ENCODE measurements at places on chromosomes 1 and 21.

- DNase-seq, result no peak
Observed at GRCh38 chr1:51423073-51423821, 92.9 kb upstream of the TTC39A start.

DNA sequence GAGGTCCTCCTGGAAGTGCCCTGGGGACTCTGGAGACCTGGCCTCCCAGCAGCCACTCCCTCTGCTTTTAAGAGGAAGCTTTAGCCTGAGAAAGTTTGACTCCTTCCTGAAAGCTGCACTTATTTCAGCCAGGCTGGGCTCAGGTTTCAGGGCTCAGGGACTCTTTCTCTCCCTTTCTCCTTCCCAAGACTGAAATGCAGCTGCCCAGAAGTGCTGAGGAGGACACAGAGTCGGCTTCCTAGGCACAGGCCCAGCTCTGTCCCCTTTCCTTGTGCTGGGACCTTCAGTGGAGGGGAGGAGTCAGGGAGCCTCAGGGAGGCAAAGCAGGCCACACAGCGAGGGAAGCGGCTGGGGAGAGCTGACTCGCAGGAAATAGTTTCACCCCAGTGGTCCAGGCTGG lies 137.3 kb downstream of the NAV1 start:
- no peak for DNase-seq

- no peak for DNase-seq
Observed at GRCh38 chr1:99869723-99870122, 19.6 kb downstream of the AGL start.

GRCh38 chr1:248681651-248682050 lies 20.9 kb downstream of the OR14I1 start:
- DNase-seq, result no peak

DNA sequence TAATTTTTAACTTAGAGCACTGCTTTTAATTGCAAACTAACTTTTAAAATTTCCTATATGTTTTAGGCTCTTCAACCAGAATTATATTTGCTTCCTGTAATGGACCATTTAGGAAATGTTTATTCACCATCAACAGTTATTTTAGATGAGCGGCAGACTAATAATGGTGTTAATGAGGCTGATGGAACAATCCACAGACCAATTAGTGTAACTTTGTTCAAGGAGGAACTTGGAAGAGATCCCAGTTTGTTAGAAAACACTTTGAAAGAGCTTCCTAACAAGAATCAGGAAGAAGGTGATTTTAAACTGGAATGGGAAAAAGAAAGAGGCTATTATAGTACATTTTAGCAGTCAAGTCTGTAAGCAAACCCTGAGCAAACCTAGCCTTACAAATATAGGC lies 19.4 kb upstream of the GNG5 start:
- DNase-seq, result no peak

DNA sequence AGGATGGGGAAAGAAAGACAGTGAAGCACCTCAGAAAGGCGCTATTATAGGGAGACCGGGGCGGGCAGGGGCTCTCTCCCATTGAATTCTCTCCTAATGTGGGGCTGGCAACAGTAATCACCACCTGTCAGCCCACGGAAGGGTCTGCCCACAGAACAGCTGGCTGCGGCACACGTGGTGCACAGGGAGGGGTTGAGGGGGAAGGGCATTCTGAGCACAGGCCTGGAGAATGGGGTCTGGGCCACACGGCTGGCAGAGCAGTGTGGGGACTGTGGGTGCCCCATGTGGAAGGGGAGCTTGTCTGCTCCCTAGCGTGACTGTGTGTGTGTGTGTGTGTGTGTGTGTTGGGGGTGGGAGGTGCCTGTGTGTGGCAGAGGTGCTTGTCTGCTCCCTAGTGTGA lies 4.1 kb downstream of the OLFML3 start:
- DNase-seq, result peak; percentile 72

- DNase-seq, result no peak
Observed at GRCh38 chr1:89873770-89874169, 52.9 kb downstream of the LRRC8D start.

DNA sequence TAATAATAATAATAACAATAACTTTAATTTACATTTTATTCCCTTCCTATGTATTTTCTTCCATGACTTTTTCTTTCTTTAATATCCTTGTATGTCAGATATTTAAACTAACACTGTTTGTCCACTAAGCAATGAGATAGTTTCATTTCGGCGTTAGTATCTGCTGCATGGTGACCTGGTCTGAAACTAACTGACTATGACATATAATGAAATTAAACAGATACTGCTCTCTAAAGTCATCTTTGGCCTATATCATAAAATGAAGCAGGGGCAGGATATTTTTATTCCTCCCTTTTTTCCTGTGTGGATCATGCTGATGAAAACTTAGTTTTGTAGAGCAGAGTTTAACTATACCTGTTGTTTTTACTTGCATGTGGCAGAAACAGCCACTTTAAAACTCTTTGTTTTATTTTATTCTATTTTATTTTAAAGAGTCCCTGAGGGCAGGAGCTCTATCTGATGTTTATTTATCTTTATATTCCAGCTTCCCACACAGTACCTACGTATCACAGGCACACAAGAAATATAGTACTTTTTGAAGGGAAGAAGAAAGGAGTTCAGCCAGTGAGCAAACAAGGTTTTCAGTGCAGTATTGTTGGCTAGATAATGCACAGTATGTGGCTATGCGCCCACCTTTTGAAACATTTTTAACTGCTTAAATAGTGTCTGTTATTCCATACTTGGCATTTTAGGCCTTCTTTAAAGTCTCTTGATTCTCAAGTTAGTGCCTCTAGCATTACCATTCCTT lies 165.6 kb downstream of the PHTF1 start:
- DNase-seq, result no peak

DNA sequence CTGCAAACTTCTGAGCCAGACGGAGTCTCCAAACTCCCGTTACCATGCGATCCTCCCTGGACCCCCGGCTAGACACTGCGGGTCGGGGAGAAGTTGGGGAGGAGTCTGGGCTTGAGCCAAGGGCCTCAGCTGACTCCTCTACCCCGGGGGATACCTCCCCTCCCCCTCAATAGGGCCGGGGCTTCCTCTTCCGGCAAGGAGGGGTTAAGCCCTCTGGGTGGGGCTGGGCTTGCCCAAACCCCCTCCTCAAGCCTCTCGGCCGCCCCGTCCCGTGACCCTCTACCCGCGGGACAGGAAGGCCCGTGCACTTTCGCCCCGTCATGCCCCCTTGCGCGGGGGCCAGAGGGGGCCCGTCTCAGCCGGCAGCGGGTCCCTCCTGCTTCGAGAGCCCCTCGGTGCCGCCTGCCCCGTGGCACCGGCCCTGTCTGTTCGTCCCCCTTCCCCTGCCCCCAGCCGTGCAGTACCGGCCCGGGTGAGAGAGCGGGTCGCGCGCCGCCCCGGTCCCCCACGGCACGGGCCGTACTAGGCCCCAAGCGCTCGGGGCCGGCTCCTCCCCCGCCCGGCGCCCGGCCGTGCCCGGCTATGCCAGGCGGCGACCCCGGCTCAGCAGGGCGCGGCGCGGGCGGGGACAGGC lies 652 bp downstream of the ARL8A start:
- DNase-seq, result peak; percentile 37

- DNase-seq, result no peak
Observed at GRCh38 chr1:24969596-24970398, 39.7 kb upstream of the RUNX3 start.

DNA sequence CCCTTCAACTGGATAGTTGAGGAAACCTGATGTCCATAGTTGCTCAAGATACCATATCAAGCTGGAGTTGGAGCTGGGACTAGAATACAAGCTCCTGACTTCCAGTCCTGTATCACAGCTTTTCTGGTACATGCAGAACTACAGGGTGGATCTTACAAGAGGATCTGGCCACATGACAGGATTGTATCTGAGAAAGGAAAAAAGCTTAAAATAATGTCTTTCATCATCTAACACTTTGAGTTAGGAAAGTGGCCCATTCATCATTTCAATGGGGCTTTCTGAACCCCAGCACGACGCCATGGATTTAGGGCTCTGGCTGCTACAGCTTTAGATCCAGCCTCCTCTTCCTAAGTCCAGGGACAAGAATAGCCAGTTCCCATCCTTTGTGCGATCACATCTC lies 46.9 kb downstream of the RASSF5 start:
- DNase-seq, result no peak

DNA sequence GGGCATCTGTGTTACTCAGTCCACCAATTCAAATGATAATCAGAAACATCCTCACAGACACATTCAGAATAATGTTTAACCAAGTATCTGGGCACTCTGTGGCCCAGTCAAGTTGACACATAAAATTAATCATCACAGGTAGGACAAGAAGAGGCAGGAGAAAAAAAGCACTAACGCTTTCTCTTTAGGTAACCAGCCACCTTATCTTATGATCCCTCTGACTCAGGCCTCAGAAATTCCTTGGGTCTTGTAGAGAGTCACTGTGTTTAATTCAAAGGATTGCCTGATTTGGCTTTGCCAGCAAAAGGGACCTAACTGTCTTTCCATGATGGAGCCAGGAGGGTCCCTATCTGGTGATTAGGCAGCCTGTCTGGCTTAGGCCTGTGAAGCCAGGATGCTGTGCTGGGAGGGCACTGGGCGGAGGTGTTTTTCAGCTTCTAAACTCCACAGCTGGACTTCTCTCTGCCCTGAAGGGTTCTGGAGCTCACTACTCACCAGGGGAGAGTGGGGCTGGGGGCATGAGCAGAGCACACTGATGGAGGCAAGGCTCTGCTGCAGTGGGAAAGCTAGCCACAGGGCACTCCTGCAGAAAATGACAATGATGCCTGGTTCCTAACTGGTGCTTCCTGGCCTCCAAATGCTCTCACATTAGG lies 36.4 kb upstream of the STUM start:
- no peak for DNase-seq

GRCh38 chr1:1783320-1783719 lies 5.0 kb upstream of the NADK start:
- DNase-seq, result no peak

- no peak for DNase-seq
Observed at GRCh38 chr1:89599332-89599630, 33.6 kb upstream of the LRRC8C start.

DNA sequence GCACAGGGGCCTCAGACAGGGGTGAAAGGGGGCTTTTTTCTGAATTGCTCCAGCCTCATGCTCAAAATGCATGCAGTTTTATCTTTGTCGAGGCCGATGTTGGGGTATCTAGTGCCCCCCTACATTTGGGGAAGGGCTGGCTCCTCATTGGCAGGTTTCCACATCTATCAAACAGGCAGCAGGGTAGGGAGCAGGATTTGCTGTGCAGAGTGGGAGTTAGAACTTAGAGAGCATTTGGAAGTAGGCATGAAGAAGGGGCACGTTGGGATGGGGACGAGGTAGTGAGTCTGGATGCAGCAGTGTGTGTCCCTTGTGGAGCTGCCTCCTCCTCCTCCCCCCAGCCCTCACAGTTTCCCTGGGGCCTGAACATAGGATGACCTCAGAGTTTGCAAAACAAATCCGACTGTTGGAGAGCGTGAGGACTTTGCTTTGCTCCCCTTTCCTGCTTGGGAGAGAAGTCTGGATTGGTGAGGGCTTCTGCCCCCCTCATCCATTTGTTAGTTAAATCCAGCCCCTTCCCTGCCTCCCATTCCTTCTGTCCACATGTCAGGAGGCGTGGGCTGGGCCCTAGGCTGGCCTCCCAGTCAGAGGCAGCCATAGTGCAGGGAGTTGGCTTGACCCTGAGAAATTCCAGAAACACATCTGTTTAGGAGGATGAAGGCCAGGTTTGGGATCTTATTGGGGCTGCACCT lies 36.9 kb upstream of the GPR37L1 start:
- no peak for DNase-seq

GRCh38 chr1:3399732-3400131 lies 54.7 kb upstream of the ARHGEF16 start:
- DNase-seq, result no peak

DNA sequence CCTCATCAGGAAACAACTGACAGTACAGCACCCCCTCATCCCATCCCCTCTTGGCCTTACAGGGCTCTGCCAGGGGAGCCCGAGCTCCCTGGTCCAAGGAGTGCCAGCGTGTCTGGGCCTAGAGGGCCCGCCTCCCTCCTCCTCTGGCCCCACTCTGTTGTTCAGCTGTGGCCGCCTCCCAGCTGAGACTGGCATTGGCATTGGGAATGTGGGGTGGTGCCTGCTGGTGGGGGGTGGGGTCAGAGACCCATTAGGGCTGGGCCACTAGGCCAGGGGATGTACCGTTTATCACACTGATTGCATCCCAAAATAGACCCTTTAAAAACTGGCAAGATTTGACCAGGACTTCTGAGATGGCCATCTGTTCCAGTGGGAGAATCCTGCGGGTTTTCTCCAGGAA lies 1.4 kb downstream of the LDLRAP1 start:
- DNase-seq, result no peak

DNA sequence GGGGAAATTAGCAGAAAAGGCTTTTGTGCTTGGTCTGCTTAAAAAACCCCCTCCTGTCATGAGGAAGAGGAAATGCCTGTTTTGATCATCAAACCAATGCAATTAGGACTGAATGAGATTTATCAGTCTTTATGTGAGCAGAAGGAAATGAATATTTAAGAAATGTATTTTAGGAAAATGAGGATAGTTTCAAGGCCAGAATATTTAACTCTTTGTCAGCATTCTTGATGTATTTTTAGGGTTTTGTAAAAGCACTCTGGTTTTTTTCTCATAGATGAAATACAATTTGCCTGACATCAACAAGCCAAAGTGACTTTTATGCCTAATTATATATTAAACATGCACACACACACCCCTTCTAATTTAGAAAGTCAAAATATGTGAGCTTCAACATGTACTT lies 213.8 kb downstream of the GRIK1 start:
- DNase-seq, result no peak

GRCh38 chr21:44704636-44705001 lies 6.8 kb downstream of the TSPEAR start:
- no peak for DNase-seq

- no peak for DNase-seq
Observed at GRCh38 chr1:47514229-47514628, 76.4 kb downstream of the FOXD2 start.

DNA sequence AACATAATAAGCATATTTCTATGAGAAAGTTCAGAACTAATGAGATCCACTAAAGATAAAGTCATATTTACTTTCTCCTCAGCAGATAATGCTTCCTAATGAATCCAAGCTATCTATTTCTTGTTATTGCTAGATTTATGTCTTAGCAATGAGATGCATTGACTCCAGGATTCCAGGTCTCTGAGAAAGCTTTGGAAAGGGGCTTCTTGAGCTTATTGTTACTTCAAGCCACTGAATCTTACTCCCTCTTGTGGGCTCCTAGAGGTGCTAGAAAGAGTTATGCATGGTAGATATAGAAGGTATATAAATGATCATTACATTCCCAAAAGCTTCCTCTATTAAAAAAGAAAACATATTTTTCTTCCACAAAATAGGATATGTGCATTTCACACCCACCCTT lies 246.4 kb upstream of the ADAMTS5 start:
- DNase-seq, result no peak

DNA sequence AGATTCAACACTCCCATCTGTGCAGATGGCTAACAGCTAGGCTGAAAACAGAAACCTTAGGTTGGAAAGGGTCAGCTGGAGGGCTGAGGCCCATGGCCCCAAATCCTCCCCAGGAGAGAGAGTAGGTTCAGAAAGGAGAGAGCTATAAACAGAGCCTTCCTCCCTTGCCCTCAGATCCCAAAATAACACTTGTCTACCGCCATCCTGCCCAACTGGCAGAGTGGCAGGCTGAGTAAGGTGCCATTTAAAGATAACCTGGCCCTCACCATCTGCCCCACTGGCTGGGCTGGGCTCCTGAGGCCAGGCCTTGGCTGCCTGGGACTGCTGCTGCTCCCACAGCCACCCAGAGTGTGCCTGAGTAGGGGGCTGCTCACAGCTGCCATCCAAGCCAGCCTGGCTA lies 4.3 kb upstream of the SHISA4 start:
- no peak for DNase-seq

- no peak for DNase-seq
Observed at GRCh38 chr1:112743174-112744008, 28.3 kb upstream of the PPM1J start.

- DNase-seq, result no peak
Observed at GRCh38 chr1:224223819-224224714, 41.0 kb downstream of the DEGS1 start.

Measured in NCI-H1694 (cell line).